Activated naive CD4-positive, alpha-beta T cell treated with Interleukin-2 at 50 U/mL for 16 hours (primary cell): ENCODE measurements at places on chromosomes 7 and 10.

GRCh38 chr7:125425506-125425905 lies 495.9 kb upstream of the POT1 start:
- DNase-seq = no peak

- DNase-seq = no peak
These were observed 862 bp upstream of the SHH start for GRCh38 chr7:155813125-155813524.

- no peak for DNase-seq
These were observed 158.0 kb downstream of the KCNMA1 start for GRCh38 chr10:77479586-77479985.

DNA sequence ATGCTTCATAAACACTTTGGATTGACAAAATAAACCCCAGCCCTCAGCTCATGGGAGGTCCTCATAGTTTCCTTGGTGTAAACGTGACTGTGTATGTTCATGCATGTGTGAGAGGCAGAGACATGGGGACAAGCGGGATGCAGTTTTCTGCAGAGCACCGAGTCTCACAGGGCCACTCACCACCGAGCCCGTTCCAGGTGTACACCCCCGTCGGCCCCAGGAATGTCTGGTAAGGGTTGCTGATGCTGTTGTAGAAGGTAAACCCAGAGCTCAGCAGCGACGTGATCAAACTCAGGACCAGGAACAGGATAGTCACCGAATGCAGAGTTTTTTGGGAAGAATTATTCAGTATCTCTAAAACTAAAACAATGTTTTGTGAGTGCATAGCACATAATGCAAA lies 9.2 kb downstream of the CLRN3 start:
- no peak for DNase-seq

GRCh38 chr7:33261585-33261984 lies 132.2 kb downstream of the BBS9 start:
- DNase-seq = no peak

GRCh38 chr7:22320416-22320815 lies 36.5 kb downstream of the RAPGEF5 start:
- DNase-seq = no peak

GRCh38 chr7:27172823-27173510 lies 1.2 kb downstream of the HOXA10 start:
- peak; percentile 21 for DNase-seq

- no peak for DNase-seq
These were observed 638.5 kb upstream of the DPP6 start for GRCh38 chr7:153413540-153414287.

DNA sequence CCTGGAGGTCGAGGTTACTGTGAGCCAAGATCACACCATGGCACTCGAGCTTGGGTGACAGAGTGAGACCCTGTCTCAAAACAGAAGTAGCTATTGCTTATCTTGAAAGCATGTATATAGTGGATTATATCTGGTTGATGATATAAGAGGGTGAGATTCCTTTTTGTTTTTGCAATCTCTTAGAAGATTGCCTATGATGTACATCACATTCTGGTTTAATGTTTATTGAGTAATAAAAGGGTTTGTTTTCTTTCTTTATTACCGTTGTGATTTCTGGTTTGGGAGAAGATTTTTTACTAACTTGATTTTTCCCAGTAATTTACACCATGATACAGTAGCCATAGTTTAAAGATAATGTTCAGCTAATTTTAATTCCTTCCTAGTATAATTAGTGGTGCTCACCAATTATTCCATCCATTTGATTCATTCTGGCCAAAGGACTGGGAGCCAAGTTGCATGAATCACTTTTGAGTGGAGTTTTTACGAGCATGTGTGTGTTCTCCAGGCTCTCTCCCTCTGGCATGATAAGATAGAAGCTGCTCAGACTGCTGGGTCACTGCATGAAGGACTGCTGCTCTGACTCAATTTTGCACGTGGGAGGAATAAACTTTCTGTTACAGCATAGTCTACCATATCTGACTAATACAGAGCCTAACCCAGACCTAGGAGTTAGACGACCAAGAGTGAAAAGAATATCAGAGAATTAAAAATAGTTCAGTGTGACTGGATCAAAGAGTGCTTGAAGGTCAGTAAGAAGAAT lies 13.5 kb upstream of the TSPAN13 start:
- no peak for DNase-seq

DNA sequence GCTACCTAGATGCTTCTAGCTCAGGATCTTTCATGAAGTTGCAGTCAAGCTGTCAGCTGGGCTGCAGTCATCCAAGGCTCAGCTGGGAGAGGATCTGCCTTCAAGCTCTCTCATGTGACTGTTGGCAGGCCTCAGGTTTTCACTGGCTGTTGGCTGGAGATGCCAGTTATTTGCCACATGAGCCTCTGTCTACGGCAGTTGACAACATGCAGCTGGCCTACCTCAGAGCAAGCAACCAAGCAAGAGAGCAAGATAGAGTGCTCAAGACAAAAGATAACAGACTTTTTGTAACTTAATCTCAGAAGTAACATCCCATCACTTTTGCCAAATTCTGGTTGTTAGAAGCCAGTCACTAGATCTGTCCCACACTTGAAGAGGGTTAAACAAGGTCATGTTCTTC lies 125.8 kb downstream of the TPST1 start:
- no peak for DNase-seq

DNA sequence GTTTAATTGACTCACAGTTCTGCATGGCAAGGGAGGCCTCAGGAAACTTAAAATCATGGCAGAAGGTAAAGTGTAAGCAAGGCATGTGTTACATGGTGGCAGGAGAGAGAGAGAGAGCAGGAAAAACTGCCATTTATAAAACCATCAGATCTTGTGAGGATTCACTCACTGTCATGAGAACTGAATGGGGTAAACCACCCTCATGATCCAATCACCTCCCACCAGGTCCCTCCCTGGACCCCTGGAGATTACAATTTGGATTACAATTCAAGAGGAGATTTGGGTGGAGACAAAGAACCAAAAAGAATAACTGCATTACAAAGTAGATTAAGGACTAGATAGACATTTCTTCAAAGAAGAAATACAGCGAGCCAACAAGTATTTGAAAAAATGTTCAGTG lies 324.1 kb downstream of the THSD7A start:
- no peak for DNase-seq

DNA sequence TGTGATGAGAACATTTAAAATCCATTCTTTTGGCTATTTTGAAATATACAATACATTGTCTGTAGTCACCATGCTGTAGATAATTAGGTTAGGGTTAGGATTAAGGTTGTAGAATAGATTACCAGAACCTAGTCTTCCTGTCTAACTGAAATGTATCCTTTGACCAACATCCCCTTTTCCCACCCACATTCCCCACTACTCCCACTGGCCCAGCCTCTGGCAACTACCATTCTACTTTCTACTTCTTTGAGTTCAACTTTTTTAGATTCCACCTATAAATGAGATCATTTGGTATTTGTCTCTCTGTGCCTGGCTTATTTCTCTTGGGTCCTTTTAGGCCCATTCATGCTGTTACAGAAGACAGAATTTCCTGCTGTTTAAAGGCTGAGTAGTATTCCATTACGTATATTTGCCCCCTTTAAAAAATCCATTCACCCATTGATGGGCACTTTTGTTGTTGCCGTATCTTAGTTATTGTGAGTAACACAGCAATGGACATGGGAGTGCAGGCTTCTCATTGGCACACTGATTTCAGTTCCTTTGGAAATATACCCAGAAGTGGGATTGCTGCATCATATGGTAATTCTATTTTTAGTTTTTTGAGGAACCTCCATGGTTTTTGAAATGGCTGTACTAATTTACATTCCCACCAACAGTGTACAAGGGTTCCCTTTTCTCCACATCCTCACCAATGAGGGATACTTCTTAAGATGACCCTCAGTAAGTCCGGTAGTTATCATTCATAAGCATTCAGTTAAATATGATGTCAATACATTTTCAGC lies 104.0 kb downstream of the RALA start:
- no peak for DNase-seq

- no peak for DNase-seq
These were observed 10.0 kb downstream of the SFTPD start for GRCh38 chr10:79938728-79939406.

- DNase-seq = no peak
These were observed 598.5 kb downstream of the SORCS3 start for GRCh38 chr10:105239311-105240219.

GRCh38 chr10:111599943-111600342 lies 523.1 kb downstream of the ADRA2A start:
- no peak for DNase-seq

- no peak for DNase-seq
These were observed 230.8 kb upstream of the GHITM start for GRCh38 chr10:83908506-83908905.

- DNase-seq = no peak
These were observed 2.8 kb upstream of the ELN start for GRCh38 chr7:74025146-74025545.

- DNase-seq = no peak
These were observed at the start of gene BLNK for GRCh38 chr10:96271016-96271815. BLNK (minus strand) TSS chr10:96271569; CDS start chr10:96271398, 171 bp downstream.

DNA sequence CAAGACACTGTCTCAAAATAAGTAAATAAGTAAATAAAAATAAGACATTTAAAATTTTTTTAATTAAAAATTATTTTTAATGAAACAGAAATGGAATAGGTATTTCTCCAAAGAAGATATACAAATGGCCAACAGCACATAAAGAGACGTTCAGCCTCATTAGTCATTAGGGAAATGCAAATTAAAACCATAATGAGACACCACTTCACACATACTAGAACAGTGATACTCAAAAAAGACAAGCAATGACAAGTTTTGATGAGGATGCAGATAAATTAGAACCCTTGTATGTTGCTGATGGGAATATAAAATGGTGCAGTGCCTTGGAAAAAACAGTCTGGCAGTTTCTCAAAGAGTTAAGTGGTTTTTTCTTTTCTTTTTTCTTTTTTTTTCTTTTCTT lies 26.5 kb upstream of the C10orf67 start:
- DNase-seq = no peak

- no peak for DNase-seq
These were observed 12.2 kb downstream of the FOXP2 start for GRCh38 chr7:114426824-114427223.

DNA sequence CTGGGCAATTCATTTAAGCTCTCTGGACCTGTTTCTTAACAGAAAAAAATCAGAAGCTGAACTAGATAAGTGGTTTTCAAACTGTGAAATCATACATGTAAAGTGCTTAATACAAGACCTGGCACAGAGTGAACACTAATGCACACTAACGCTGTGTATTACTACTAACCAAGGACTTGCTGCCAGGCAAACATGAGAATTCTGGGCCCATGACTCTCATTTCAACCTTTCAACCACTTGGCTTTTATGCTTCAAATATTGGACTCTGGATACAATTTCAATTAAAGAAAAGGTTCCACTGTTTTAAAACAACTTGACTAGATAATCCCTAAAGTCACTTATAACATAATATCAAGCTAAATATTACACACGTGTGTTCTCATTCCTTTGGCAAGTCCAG lies 73.4 kb downstream of the SRPK2 start:
- no peak for DNase-seq

DNA sequence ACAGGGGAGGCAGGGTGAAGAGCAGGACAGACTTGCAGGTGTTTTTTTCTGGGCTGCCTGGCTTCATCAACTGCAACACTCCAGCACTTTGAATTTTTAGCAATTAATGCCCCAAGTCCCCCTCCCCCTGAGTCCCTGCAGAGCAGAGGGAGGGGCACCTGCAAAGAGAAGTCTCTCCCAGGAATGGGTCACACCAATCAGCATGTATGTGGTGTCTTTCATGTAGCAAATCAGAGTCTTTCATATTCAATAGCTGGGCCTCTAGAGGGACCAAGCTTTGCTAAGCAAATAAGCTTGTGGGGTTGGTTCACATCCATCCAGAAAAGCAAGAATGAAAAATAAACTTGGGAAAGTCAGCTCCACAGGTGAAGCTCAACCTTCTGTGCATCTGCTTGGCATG lies 90.7 kb downstream of the PARP12 start:
- no peak for DNase-seq
